Ecto neural progenitor cell (in vitro differentiated cells): ENCODE measurements at places on chromosomes 16 and 17.

DNA sequence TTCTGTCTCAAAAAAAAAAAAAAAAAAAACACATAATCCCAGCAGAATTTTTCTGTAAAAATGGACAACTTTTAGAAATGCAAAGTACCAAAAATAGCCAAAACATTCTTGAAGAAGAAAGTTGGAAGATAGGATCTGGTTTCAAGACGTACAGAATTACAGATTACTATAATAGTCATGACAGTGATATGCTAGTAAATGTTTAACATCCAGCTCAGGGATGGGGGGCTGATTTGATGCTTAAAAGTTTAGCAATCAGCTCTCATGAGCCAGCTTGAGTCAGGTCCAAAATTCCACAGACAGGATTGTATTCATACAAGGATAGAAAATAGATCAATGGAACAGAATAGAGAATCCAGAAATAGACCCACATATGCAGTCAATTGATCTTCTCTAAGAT is 100.5 kb downstream of the CYB561 start:
- no peak for DNase-seq

- no peak for DNase-seq
Measured at GRCh38 chr17:82242977-82243647, 14.3 kb downstream of the SLC16A3 start.

- DNase-seq, result no peak
Measured at GRCh38 chr16:23729503-23730424, 16.7 kb upstream of the ERN2 start.

DNA sequence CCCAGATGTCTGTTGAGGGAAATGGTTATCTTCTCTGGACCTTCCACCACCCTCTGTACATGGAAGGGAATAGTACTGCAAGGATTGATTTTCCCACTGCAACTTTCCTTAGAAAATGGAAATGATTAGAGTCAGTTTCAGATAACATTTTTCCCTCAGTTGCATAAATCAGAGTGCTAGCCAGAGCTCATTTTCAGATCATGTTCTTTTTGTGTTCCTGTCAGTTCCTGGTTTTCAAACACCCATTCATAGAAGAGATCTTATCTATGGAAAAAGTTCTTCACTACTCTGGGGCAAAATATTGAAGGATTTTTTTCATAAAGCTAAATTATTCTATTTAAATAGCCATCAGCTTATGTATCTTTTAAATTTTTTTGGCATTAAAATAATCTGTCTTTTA is 11.7 kb upstream of the COX10 start:
- DNase-seq, result no peak

DNA sequence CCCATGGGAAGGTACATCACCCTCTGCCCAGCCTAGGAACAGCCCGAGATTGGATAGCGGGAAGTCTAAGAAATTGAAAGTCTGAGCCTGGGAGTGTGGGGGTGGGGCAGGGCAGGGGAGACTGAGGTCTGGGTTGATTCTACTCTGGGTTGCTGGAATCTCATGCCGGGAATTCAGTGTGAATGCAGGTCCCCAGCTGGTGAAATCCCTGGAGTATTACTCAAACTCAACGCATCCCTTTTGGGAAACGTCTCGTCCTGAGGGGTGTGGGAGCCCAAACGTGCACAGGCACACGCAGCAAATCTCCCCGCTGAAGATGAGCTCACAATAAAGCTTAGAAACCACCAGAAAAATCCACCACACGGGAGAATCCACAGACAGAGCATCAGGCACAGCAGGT is 55.4 kb downstream of the SOCS1 start:
- DNase-seq, result no peak

- no peak for DNase-seq
Measured at GRCh38 chr16:65789161-65789945, 577.1 kb upstream of the CDH5 start.

DNA sequence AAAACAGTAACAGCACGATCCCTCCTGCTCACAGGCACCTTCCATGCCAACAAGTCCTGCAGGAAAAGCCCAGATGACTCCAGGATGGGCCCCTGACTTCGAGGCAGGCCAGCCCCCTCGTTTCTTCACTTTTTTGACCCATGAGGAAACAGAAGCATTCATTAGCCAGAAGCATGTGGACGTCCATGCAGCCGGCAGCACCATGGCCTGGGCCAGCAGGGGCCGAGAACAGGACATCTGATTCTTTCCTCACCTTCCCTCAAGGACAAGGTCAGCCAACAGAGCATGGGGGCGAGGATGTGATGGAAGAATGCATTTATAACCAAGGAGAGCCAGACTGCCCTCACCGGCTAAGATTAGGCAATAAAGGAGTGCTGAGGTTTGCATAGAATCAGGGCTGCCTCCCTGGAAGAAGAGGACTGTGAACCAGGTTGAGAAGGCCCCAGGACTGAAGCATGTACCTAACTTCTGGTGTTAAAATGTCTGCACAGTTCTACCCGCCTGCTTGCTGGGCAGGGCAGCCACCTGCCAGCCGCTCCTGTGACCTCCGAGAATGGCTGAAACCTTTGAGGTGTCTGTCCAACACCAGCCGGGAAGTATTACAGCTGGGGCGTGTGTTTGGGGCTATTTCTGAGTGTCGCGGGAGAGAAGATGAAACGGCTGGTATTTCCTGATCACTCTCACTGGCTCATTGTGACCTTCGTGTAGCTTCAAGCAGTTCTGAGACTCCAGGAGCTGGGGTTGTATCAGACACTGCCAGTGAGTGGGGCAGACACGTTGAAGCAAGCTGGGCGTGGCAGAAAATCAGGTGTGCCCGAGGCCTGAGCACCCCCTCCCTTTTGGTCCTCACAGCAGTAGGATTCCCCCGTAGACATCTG is 94.0 kb upstream of the TNRC6C start:
- DNase-seq, result no peak

DNA sequence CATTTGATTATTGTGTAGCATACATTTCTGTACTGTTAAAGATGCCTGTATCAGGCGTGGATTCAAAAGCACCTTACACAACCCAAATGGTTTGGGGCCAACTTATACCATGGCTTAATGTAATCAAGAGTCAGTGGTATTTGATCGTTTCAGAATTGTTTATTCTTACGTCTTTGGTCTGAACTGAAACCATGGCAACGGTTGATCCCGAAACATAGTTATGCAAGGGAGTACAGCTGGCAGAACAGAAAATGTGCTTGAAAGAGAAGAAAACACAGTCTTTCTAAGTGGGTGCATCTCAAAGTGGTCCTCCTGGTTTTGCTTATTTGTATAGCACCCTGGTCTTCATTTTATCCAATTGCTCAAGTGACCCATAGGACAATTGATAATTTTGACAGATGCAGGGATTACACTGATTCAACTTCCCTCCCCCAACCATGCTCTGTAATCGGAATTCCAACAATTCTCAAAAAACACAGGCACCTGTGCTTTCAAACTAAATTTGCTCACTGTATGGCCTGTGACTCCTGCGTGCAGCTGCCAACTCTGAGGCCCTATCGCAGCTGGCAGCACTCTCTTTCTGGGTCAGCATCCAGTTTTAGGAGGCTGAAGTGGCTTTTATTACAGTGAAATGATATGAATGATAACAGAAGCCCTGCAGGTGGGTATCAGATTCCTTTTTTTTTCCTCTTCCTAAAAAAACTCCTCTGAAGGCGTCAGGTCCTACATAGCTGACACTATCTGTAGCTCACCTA is 77.0 kb upstream of the AXIN2 start:
- no peak for DNase-seq

DNA sequence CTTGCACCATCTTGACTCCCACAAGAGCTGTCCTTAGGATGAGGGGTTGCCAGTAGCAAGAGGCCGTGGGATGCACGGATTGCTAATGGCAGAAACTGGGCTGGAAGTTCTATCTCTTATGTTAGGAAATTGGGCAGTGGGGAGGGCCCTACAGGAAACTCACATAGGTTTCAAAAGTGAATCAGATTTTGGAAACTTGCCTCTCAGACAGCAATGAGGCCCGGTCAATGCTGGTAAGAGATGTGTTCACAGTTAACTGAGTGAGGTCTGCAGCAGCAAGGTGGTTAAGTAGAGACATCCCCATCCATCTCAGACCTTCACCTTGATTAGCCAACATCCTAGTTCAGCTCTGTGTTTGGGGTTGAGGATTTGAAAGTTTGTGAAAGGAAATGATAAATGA is 164.7 kb downstream of the ABCA8 start:
- no peak for DNase-seq

- DNase-seq, result peak; percentile 92
Measured at GRCh38 chr17:41734139-41734948, at the start of gene HAP1. HAP1 (minus strand) TSS chr17:41734643; CDS start chr17:41734634, 9 bp downstream.

DNA sequence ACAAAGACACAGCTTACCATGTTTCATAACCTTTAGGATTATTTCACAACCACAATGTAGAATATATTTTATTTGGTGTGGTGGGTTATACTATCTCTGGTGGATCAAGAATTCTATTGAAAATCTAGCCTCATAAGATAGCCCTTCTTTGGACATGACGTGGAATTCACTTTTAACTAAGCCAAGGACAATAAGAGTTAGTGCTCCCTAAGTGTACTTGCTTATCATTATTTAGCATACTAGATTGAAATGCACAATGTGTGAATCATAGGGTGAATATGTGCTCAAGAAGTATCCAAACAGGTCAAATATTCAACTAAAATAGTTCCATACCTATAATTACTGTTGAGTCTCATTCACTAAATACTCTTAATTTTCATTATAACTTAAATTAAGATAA is 1179.5 kb upstream of the GOT2 start:
- DNase-seq, result no peak

- DNase-seq, result no peak
Measured at GRCh38 chr17:43465049-43465448, 18.7 kb upstream of the DHX8 start.

DNA sequence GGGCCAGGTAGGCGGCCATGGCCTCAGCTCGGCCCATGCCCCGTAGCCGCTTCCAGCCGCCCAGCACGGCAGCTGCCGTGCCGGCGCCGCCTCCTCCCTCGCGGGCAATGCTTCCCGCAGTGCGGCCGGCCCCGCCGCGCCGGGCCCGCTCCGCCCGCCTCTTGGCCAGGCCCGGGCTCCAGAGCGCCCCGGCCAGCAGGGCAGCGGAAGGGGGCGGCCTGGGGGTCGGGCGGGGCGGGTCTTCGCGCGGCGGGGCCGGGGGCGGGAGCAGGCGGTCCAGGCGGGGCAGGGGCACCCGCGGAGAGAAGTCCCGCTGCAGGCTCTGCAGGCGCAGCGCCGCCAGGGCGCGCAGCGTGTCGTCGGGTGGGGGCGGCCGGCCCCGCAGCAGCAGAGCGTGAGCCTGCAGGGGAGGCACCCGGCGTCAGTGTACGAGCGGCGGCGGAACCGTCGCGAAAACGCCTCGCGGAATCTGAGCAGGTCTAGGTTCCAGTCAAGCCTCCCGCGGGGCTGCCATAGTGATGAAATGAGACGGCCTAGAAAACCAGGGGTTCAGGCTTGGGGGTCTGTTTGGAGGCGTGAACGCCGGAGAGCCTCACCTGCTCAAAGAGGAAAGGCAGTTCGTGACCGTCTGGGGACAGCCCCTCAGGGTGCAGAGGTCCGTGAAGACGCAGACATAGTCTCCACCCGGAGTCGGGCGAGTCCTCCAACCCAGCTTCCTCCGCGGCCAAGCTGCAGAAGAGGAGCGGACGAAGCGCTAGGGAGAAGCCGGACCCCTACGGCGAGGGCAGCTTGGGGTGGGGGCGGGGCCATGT is 6.6 kb downstream of the PLEKHH3 start:
- DNase-seq, result peak; percentile 83

- DNase-seq, result no peak
Measured at GRCh38 chr17:55965051-55965450, 188.2 kb upstream of the ANKFN1 start.

- no peak for DNase-seq
Measured at GRCh38 chr17:37546302-37546701, 56.6 kb downstream of the DUSP14 start.

DNA sequence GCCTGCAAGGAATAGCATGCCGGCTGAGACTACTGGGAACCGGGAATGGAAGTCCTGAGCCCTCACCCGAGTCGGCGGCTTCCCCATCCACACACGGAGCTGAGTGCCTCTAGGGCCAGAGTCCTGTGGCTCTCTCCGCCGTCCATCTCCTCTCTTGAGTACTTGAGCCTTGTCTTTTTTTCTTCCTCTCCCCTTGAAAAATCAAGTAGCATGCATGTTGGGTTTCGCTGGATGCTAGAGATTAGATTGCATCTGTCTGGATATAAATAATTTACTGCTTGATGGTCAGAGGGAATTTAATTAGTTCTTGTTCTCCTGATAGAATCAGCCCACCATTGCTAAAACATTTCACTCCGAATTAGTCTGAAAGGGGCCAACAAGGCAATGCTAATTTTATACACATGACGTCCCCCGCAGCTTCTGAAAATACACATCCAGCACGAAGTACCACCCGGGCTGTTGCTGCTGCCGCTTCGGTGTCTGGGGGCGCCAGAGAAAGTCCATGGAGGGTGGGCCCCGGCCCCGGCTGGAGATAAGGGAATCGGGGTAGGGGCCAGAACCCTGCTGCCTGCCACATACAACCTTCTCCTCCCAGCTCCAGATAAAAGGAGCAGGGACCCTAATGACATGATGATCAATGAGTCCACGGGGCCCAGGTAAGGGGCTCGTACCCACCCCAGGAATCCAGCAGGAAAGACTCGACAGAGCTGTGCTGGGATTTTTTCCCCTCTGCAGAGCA is 48.5 kb downstream of the RBFOX3 start:
- no peak for DNase-seq

GRCh38 chr17:79002796-79003593 is 6.6 kb downstream of the CANT1 start:
- no peak for DNase-seq

DNA sequence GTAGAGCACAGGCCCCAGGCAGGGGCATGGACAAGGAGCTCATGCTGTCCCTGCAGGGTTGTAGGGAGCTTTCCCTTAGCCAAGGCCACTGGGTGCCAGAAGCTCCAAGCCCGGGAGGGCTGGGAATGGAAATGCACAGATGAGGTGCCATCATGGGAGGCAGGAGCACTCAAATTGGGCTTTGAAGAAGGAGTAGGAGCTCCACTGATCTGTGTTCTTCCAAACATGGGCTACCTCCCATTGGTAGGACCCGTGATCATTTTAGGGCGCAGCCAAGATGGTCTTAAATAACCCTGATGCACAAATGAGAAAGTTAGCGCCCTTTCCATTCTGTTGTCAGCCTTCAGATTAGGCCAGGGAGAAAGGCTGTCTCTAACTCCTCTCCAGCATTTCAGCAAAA is 201.5 kb downstream of the ZNF423 start:
- DNase-seq, result no peak

GRCh38 chr17:67466251-67466796 is 89.2 kb downstream of the PITPNC1 start:
- no peak for DNase-seq

DNA sequence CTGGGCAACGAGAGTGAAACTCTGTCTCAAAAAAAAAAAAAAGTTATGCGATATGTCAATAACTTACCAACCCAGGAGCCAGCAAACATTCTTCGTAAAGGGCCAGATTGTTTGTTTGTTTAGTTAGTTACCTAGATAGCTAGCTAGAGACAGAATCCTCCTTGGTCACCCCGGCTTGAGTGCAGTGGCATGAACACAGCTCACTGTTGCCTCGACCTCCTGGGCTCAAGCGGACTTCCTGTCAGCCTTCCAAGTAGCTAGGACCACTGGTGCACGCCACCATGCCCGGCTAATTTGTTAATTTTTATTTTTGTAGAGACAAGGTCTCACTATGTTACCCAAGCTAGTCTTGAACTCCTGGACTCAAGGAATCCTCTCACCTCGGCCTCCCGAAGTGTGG is 113.0 kb downstream of the LITAF start:
- DNase-seq, result no peak

- DNase-seq, result no peak
Measured at GRCh38 chr16:8885674-8886592, 3.8 kb downstream of the LITAFD start.
